ENCODE measurements at places on chromosomes 4 and X. TPM values are rescaled to one million over a fixed set of nuclear protein-coding genes. Genes with fewer than 3 reads are reported as not detected.
A peak's percentile ranks its signal among the peaks of the same experiment; 100 is the strongest.

DNA sequence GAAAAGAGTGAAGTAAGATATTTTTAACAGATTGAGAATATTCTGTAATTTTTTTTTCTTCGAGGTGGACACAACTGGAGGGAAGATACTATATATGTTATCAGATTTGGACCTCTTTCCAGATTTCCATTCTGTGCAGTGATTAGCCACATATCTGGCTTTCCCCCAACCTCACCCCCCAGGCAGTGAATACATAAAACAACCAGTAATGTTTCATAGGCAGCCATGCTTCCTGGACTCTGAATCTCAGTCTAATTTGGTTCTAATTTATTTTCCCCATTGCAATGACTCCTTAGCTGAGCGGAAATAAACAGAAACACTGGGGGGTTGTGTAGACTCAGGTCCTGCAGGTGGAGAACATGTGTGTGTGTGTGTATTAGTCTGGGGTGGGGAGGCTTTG, 226.5 kb downstream of the FBXW7 start:
- DNase-seq = no peak

The TLL1 gene
- not detected for total RNA-seq

The TCEAL6 gene
- not detected for total RNA-seq

DNA sequence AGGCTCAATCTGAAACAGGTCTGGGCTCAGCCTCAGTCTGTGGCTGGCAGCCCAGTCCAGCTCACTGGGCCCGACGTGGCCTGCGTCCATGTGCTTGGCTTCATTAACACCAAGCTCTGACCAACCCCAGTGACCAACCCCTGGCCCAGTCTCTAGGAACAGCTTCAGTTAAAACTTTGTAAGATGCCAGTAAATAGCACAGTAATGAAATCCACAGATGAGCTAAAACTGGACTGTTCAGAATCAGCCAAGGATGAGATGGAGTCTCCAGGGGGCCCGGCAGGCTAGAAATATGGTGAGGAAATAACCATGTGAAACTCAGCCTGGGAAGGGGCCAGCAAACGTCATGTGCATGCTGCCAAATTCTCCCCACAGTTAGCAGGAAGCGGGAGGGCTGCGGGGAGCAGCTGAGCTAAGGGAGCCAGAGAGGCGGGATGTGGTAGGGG, 37.1 kb upstream of the XPNPEP2 start:
- no peak for DNase-seq

The CEP44 gene
- 13.5 TPM for total RNA-seq

The ZMAT1 gene
- total RNA-seq = 0.61 TPM

DNA sequence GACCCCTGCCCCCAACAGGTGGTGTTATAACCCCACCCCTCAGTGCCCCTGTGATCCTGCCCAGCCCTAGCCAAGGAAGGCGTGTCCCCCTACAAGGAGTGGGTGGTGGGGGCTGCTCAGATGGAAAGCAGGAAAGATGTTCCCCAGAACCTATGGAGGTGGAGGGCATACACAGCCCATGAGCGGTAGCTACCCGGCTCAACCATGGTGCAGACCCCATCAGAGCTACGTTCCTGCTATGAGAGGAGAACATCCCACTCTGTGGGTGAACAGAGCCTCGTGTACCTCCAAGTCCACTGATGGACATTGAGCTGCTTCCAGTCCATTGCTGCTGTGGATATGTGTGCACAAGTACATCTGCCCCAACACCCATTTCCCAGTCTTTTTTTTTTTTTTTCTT, 71.1 kb downstream of the SHOX start:
- no peak for DNase-seq

GRCh38 chr4:138650929-138651448, 364.6 kb upstream of the NOCT start:
- DNase-seq = no peak

GRCh38 chr4:177441061-177441802, 1.0 kb downstream of the AGA start:
- peak; percentile 58 for DNase-seq

GRCh38 chr4:21656832-21657231, 291.7 kb downstream of the KCNIP4 start:
- no peak for DNase-seq

DNA sequence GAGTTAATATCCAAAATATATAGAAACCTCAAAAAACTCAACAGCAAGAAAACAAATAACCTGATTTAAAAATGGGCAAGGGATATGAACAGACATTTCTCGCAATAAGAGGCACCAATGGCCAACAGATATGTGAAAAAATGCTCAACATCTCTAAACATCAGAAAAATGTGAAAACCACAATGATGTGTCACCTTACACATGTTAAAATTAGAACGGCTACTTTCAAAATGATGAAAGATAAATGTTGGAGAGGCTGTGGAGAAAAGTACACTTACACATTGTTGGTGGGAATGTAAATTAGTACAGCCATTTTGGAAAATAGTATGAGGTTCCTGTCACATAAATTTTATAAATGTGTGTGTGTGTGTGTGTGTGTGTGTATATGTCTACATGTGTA, 731.3 kb downstream of the DMD start:
- no peak for DNase-seq

GRCh38 chr4:64495946-64496345, 86.7 kb upstream of the TECRL start:
- no peak for DNase-seq

DNA sequence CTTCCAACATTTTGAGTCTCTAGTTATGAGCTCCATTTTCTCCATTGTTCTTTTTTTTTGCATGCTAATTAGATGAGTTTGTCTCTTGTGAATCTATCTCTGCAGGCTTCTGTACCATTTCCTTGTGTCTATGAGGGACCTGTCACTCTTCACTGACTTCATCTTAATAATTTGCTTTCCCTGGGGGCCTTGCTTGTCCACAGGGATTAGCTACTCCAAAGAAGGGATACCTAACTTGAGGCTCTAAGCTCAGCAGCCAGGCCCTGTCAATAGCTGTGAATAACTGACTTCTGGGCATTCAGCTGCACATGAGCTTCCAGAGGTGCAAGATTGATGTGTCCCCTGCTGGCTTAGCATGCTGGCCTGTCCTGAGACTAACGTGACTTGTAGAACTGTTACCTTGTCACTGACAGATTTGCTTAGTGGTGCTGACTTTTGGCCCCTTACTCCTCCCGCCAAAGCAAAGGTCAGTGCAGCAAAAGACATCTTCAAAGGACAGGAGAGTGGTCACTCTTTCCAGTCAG, 124.6 kb downstream of the AFF2 start:
- no peak for DNase-seq

DNA sequence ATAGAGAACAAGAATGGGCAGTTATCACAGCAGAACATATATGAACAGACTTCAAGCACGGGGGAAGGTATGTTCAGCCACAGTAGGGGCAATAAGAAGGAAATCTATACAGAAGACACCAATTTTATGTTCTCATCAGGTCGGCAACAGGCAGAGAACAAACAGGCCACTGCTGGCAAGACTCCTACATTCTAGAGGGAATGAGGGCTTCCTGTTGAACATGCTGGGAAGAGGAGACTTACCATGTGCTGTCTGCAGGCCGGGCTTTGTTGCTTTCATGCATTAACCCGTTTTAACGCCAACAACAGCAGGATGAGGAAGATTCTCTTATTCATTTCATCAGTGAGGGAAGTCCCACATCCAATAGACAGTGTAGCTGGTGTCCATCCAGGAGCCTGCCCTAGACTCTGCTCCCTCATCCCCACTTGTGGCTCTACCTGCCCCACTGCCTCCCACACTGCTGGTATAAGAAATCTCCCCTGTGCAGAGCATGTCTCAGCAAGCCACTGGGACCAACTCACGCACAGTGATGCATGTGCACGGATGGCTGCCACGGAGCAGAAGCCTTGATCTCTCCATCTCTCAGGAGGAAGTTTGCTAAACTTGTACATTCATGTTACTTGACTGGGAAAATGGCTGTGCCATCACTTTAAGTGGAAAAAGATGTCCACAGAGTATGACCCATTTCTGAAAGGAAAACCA, 84.5 kb downstream of the ACOX3 start:
- DNase-seq = no peak

GRCh38 chrX:40097141-40097503, 636 bp downstream of the BCOR start:
- no peak for DNase-seq

GRCh38 chr4:175871774-175872405, 59.8 kb upstream of the GPM6A start:
- no peak for DNase-seq

DNA sequence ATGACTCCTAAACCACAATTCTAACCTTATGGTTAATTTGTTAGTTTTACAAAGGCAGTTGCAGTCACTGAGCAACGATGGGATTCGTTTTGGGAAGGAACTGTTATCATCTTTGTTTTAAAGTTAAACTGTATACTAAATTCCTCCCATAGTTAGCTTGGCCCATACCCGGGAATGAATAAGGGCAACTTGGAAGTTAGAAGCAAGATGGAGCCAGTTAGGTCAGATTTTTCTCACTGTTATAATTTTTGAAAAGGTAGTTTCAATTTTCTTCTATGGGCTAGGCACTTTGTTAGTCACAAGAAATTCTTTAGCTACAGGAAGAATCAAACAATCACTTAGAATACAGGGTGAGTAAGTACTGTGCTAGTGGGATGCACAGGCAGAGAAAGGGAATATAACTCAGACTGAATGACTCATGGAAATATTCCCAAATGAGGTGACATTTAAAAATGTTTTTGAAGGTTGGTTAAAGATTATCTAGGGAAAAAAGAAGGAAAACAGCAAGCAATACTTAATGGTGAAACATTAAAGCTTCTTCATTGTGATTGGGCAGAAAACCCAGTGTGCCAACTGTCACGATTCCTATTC, 153.6 kb downstream of the MAGEB17 start:
- DNase-seq = no peak

- no peak for DNase-seq
Measured at GRCh38 chr4:119246177-119246733, 33.7 kb downstream of the USP53 start.

The PPEF2 gene
- not detected for total RNA-seq

GRCh38 chrX:105758754-105759153, 63.6 kb upstream of the NRK start:
- peak; percentile 2 for DNase-seq

- no peak for DNase-seq
Measured at GRCh38 chr4:76982638-76983584, 33.4 kb downstream of the SEPTIN11 start.

- peak; percentile 38 for DNase-seq
Measured at GRCh38 chrX:107678957-107679740, 50.8 kb downstream of the PRPS1 start.

The FDCSP gene
- total RNA-seq = not detected

- DNase-seq = no peak
Measured at GRCh38 chr4:52477191-52477780, 181.8 kb downstream of the USP46 start.

The OTUD6A gene
- total RNA-seq = not detected

DNA sequence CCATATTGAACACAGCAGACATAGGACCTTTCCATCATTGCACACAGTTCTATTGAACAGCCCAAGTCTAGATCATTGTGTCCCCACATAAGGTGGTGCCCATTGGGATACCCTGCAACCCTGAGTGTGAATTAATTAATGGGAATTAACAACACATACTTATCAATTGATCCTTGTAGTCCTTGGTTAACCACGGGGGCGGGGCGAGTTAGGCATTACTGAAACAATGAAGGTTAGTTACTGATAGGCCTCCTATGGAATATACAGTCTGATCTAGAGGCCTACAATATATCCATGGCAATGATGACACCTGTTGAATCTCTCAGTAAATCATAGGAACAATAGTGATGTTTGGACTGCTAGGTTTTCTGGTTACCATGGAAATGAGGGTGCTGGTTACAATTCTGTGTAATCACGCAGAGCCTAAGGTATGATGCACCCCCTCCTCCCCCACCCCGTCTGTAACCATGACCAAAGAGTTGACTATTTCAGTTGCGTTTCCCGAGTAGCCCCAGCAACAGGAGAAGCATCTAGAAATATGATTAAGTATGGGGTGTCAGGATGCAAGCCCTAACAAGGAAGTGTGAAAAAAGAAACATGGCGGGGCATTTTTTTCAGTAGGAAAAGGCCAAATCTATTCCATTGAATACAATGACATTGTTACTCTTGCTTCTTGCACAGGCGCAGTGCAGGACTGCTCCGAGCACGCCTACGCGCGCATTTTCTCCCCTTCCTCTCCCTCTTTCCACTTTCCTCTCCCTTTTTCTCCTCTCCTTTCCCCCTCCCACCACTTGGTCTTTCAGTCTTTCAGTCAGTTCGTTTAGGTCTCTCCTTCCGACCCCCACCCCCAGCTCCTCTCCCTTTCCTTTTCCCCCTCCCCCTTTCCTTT, 677 bp upstream of the NONO start:
- no peak for DNase-seq

The F8A3 gene
- total RNA-seq = 1.8 TPM

- peak; percentile 88 for DNase-seq
Measured at GRCh38 chr4:175827516-175827915, 15.5 kb upstream of the GPM6A start.

DNA sequence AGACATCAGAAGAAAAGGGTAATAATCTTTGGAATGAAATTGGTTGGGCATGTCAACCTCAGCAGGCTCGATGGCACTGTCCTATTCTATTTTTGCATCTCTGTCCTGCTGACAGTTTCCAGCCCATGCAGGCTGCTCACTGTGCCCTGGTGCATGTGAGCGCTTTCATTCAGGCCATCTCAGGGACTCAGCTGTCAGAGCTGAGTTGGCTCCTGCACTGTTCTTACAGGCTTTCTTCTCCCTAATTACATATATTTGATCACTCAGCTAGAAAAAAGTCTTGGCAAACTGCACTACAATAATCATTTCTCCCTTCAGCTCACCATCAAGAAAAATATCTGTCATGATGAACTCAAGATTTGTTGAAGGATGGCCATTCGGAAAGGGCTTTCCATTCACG, 84.7 kb downstream of the RASL11B start:
- DNase-seq = no peak

- no peak for DNase-seq
Measured at GRCh38 chrX:77519765-77520164, 72.6 kb downstream of the FGF16 start.

The SUPT20HL2 gene
- total RNA-seq = not detected

GRCh38 chr4:173514641-173515217, 15.3 kb downstream of the HAND2 start:
- no peak for DNase-seq

DNA sequence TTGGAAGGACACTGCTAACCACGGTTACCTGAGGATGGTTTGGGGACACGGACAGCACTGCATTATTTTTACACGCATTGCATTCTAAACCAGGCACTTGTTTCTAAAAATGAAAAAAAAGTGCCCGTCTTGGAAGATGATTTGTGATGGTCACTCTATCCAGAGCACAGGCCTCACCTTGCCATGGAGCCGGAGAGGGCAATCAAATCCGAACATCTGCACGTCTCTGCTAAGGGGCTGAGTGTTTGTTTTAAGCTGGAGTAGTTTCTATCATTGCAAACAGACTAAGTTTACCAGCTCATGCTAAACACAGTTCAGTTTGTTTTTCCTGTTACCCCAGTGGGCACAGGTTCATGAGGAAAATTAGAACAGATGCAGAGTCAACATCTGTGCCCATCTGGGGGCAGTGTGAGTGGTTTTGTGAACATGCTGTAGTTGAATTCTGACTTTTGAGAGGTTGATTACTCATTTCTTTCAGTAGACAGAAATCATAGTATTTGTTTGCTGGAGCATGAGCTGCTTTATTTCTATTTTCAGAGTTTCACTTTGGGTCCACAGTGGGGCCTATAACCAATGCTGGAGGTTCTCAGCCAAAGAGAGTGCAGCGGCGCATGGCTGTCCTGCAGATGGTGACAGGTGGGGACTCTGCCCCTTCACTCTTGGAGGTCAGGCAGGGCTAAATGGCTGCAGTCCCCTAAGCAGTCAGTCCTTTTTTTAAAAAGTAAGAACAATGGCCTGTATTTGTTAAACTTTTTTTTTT, 65.4 kb upstream of the ENPP6 start:
- DNase-seq = no peak

GRCh38 chrX:40105835-40106675, 8.3 kb upstream of the BCOR start:
- peak; percentile 35 for DNase-seq

- DNase-seq = no peak
Measured at GRCh38 chr4:143397887-143398286, 61.2 kb downstream of the GAB1 start.

Measured in SK-MEL-5 (cell line).